ENCODE measurements at places on chromosomes 11 and 22.
A peak's percentile ranks its signal among the peaks of the same experiment; 100 is the strongest.

GRCh38 chr11:59984368-59984767 is 20.5 kb downstream of the OOSP4A start:
- no peak for DNase-seq

DNA sequence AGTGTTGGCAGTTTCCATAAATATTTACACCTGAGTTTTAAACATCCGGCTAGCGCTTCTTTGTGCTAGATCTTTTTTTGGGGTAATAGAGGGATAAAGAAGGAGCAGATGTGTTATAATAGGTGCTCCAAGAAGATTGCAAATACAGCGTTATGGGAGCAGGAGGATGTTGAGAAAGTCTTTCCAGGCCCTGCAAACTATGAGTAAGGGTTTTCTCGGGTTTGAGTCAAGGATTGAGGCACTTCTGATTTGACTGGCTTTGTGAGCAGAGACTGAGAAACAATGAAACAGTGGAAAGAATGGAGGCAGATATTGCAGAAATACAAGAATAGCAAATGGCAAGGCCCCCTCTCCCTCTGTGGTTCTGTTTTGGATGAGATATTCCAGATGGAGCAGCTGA is 155.0 kb upstream of the TIMP3 start:
- DNase-seq, result no peak

GRCh38 chr11:115134926-115135325 is 369.3 kb downstream of the CADM1 start:
- no peak for DNase-seq

- no peak for DNase-seq
Measured at GRCh38 chr11:73308961-73309919, 1.2 kb downstream of the ARHGEF17 start.

DNA sequence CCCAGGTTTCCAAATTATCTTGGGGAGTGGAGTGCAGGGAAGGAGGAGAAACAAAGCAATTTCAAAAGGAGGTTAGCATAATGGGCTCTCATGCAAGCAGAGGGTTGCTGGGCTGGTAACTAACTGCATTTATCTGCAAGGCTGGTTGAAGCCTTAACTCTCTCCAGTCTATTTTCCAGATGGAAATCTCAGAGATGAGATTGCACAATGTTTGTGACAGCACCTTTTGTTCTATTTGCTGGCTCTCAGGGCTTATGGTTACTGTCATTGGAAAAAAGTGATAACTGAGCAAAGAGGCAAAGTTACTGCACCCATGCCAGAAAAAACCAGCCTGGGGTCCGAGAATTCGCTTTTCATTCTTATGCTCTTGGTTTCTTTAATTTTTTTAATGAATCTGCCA is 33.2 kb downstream of the ABCC8 start:
- DNase-seq, result no peak

- DNase-seq, result no peak
Measured at GRCh38 chr22:32733196-32733768, 68.2 kb upstream of the TIMP3 start.

DNA sequence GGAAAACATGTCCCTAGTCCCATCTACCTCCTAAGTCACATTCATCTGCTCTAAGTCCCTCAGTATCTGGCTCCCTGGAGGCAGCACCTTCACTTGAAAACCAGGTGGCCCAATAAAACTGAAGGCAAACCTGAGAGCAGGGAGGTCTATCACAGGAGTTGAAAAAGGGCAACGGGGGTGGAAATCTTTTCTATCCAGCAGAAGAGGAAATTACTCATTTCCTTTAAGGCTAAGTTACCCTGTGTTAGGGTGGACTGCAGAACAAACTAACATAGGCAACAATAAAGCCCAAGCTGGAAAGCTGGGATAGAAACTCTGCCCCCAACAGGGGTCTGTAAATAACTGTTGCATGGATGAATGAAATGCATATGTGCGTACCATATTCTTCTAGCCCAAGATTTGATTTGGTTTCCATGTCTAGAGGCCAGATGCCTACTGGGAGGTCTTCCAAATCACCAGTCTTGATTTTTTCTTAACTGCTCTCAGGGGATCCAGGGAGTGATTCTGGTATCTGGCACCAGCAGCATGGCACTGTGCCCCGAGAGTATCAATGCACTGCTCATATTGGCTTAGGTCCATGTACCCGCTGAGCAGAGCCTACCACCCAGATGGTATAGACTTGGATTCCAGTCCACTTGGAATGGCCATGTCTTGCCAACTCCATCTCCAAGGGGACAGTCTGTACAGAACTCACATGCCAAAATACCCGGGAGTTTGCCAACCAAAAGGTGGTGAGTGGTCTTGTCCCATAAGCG is 350.0 kb upstream of the NCAM1 start:
- peak; percentile 46 for DNase-seq

GRCh38 chr11:65539744-65540289 is 14.9 kb downstream of the SCYL1 start:
- no peak for DNase-seq

Data from NCI-H2081 (cell line).